IMR-90 (cell line): ENCODE measurements at places on chromosomes 4 and X. TPM values are rescaled to one million over a fixed set of nuclear protein-coding genes. Genes with fewer than 3 reads are reported as not detected.

SOWAHB gene
- not detected in 2 replicates for polyA plus RNA-seq

PCDH19 gene
- polyA plus RNA-seq, result not detected in 2 replicates

MAGEB1 gene
- not detected in 2 replicates for polyA plus RNA-seq

USP17L29 gene
- polyA plus RNA-seq, result not detected in 2 replicates

CHRDL1 gene
- 0.58 and 0.72 TPM in 2 replicates for polyA plus RNA-seq

SLBP gene
- 61.8 and 64.9 TPM in 2 replicates for polyA plus RNA-seq

MAGEA8 gene
- not detected in 2 replicates for polyA plus RNA-seq

PRDM8 gene
- 15.8 and 16.8 TPM in 2 replicates for polyA plus RNA-seq

GRCh38 chr4:72360075-72360474, 208.9 kb downstream of the ADAMTS3 start:
- H3K4me1 ChIP-seq, result no peaks in the 10 kb centered on the region
- no peak overlapping the region for H3K27ac ChIP-seq
- no peak for DNase-seq
- H3K27me3 ChIP-seq, result no peaks in the 10 kb centered on the region
- no peak overlapping the region for H3K4me3 ChIP-seq
- no peaks in the 10 kb centered on the region for H3K36me3 ChIP-seq

DNA sequence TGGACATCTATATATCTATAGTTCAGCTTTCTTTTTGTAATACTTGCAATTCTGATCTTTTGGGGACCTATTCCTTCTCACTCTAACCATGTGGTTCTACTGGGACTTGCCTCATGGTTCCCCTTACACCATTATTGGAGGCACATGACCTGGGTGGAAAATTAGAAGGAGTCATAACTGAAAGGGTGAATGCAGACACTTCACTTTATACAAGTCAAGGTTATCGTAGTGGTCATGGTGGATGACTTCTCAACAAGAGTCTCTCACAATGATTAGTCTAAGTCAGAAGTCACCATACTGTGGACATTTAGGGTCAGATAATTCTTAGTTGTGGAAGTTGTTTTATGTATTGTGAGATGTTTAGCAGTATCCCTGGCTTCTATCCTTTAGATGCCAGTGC, 10.5 kb upstream of the EIF4E start:
- H3K27me3 ChIP-seq, result no peaks in the 10 kb centered on the region
- H3K4me1 ChIP-seq, result peaks cover 2% of the 10 kb centered on the region; the same call in 1 of the 2 replicates
- DNase-seq, result no peak
- no peak overlapping the region for H3K27ac ChIP-seq
- no peak overlapping the region for H3K4me3 ChIP-seq
- H3K36me3 ChIP-seq, result no peaks in the 10 kb centered on the region

GRCh38 chrX:72304877-72305276, 837 bp downstream of the CITED1 start:
- H3K4me1 ChIP-seq, result peaks cover 4% of the 10 kb centered on the region; the same call in 1 of the 2 replicates
- peak overlapping the region; percentile 12; the same call in 1 of the 2 replicates for H3K4me3 ChIP-seq
- no peaks in the 10 kb centered on the region for H3K36me3 ChIP-seq
- H3K27ac ChIP-seq, result no peak overlapping the region

DNA sequence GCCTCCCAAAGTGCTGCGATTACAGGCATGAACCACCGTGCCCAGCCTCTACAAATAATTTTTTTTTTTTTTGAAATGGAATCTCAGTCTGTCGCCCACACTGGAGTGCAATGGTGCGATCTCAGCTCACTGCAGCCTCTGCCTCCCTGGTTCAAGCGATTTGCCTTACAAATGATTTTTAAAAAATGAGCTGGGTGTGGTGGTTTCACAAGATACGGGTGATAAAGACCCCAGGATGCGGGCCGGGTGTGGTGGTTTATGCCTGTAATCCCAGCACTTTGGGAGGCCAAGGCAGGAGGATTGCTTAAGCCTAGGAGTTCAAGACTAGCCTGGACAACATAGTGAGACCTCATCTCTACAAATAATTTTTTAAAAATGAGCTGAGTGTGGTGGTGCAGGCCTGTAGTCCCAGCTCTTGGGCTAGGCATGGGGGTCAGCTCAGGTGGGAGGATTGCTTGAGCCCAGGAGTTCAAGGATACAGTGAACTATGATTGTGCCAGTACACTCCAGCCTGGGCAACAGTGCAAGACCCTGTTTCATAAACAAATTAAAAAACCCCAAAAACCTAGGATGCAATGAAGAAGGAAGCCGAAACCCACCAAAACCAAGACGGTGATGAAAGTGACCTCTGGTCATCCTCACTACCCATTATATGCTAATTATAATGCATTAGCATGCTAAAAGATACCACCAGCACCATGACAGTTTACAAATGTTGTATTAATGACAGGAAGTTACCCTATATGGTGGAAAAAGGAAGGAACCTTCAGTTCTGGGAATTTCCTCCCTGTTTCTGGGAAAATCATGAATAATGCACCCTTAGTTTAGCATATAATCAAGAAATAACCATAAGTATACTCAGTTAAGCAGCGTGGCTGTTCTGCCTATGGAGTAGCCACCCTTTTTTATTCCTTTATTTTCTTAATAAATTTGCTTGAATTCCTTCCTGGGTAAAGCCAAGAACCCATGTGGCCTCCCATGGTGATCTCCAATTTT, 27.7 kb downstream of the PDGFRA start:
- no peaks in the 10 kb centered on the region for H3K27me3 ChIP-seq
- H3K27ac ChIP-seq, result no peak overlapping the region
- no peak overlapping the region for H3K4me3 ChIP-seq
- H3K4me1 ChIP-seq, result peaks cover 18% of the 10 kb centered on the region
- H3K36me3 ChIP-seq, result peaks cover 40% of the 10 kb centered on the region
- DNase-seq, result no peak

DNA sequence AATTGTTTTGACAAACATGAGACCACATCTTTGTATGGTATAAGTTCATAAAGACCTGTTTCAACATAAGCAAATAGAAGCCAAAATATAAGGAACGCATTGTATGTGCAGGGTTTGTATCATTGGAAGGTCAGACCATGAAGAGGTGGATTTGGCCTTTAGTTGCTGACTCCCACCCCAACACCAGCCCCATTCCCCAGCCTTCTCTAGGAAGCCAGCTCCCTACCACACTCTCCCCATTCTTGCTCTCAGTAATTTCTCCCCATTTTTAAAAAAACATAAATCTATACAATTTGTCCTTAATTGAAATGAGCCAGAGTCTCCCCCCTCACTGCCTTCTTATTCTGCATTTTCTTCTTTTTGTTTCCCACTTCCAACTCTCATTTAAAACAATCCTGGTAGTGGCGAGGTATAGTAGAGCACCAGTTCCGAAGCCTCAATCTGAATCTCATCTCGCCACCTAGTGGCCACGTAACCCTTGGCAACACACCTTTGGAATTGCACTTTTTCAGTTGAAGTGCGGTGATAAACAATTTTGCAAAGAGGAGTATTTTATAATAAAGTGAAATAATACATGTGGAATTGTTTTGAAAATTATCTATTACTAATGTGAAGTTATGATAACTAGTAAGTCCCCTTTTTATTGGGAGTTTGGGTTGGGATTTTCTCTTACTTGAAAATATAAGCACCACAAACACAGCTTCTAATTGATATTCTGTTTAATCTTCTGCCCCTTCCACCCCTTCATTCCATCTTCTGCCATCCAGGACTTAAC, 126.6 kb downstream of the ASB9 start:
- no peak overlapping the region for H3K27ac ChIP-seq
- H3K4me3 ChIP-seq, result no peak overlapping the region
- H3K4me1 ChIP-seq, result no peaks in the 10 kb centered on the region
- peaks cover 2% of the 10 kb centered on the region for H3K27me3 ChIP-seq
- no peaks in the 10 kb centered on the region for H3K36me3 ChIP-seq

GRCh38 chrX:14712096-14712495, 160.8 kb downstream of the FANCB start:
- H3K4me1 ChIP-seq, result no peaks in the 10 kb centered on the region
- DNase-seq, result no peak
- no peaks in the 10 kb centered on the region for H3K36me3 ChIP-seq
- no peaks in the 10 kb centered on the region for H3K27me3 ChIP-seq

DNA sequence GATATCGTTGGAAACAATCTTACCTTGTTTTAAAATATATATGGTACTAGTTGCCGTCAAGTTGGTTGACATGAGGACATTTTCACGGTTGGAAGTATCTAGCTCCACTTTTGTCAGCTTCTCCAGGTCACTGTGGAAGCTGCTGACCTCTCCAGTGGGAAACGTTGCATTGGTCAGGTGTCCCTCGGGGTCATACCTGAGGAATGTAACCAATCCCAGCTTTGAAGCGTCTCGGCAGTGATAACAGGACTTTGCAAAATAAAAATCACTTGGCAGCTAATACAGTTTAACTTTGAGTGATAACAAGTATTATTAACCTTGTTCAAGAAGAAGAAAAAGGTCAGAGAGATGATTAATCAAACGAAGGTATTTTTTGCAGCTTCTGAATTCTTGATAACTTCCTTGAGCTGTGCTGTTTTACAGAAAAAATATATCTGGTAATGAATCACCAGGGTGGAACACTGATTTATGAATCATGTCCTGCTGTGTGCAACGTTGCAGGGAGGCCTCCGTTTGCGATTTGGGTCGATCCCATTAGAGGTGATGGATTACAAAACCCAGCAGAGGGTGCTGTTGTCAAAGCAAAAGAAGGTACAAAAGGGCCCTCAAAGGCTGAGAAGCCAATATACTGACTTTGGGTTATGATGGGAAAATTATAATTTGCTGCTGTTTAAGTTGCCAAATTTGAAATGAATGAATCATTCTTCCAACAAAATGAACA, 60.1 kb downstream of the SH2D1A start:
- H3K27me3 ChIP-seq, result no peaks in the 10 kb centered on the region
- DNase-seq, result peak; percentile 46
- no peaks in the 10 kb centered on the region for H3K36me3 ChIP-seq

GRCh38 chr4:7775396-7775795, 164.3 kb downstream of the AFAP1 start:
- peaks cover 75% of the 10 kb centered on the region for H3K36me3 ChIP-seq
- H3K4me1 ChIP-seq, result peaks cover 13% of the 10 kb centered on the region
- H3K27me3 ChIP-seq, result no peaks in the 10 kb centered on the region
- no peak overlapping the region for H3K4me3 ChIP-seq
- no peak for DNase-seq

DNA sequence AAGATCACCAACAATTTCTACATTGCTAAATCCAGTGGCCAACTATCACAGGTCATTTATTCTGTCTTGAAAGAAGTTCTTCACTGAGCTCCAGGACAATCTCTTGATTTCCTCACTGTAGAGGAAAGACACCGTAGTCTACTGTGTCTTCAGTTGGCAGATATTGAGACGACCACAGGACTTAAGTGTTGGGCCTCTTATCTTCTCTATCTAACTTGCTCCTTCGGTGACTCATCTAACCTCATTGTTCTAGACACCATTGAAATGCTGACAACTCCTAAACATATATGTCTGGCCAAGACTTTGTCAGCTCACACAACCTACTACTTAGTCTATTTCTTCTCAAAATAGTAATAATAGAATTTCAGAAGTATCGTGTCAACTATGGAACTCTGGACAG, 425.8 kb downstream of the ARAP2 start:
- H3K36me3 ChIP-seq, result no peaks in the 10 kb centered on the region
- H3K27ac ChIP-seq, result no peak overlapping the region
- DNase-seq, result no peak
- no peak overlapping the region for H3K4me3 ChIP-seq

- no peak overlapping the region for H3K4me3 ChIP-seq
- DNase-seq, result no peak
- no peaks in the 10 kb centered on the region for H3K36me3 ChIP-seq
- no peaks in the 10 kb centered on the region for H3K4me1 ChIP-seq
- H3K27me3 ChIP-seq, result no peaks in the 10 kb centered on the region; the same call in none of the 2 replicates
Measured at GRCh38 chr4:185693548-185694215, 118.3 kb downstream of the SORBS2 start.

GRCh38 chr4:1023895-1024740, 12.7 kb downstream of the FGFRL1 start:
- peaks cover 23% of the 10 kb centered on the region for H3K36me3 ChIP-seq
- H3K4me3 ChIP-seq, result no peak overlapping the region
- H3K27me3 ChIP-seq, result no peaks in the 10 kb centered on the region
- DNase-seq, result no peak
- H3K4me1 ChIP-seq, result peaks cover 4% of the 10 kb centered on the region; the same call in 1 of the 2 replicates

DNA sequence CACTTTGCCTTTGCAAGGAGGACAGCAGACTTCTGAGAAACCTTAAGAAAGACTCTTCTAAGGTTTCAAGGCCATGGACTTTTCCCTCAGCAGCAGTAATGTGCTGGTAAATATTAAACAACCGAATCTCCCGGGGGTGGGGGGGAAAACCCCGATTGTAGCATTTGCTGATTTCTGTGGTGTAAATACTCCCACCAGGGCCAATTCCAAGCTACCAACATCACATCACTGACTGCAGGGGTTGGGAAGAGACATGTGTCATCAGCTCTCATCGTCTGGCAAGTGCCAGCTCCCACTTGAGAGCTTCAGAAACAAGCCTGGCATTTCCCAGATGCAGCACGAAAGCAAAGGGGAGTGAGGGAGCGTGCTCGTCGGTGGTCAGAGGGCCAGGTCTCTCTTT, 101.2 kb downstream of the BCOR start:
- H3K27ac ChIP-seq, result no peak overlapping the region
- H3K4me1 ChIP-seq, result no peaks in the 10 kb centered on the region
- H3K27me3 ChIP-seq, result peaks cover 3% of the 10 kb centered on the region
- peak; percentile 31 for DNase-seq

- no peaks in the 10 kb centered on the region for H3K27me3 ChIP-seq
- DNase-seq, result peak; percentile 30
- no peak overlapping the region for H3K4me3 ChIP-seq
- no peak overlapping the region for H3K27ac ChIP-seq
- peaks cover 7% of the 10 kb centered on the region for H3K36me3 ChIP-seq
Measured at GRCh38 chr4:15024386-15024785, 22.1 kb downstream of the CPEB2 start.

DNA sequence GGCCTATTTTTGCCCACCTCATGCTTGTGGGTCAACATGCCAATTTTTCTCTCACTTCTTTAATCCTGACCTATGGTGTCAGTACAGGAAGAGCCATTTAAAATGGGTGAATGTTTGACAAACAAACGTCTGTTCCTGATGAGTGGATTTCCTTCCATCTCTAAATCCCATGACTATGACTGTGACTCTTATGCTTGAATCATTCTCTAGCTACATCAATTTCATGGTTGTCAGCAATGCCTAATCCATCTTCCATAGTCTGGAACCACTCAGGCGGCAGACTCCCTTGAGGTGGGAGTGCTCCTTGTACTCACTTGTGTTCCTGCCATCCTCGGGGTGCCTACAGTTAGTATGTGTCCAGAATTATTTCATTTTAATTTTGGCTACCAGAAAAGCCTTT, 194.9 kb upstream of the RPS6KA3 start:
- H3K36me3 ChIP-seq, result no peaks in the 10 kb centered on the region
- peak; percentile 39 for DNase-seq

- no peak overlapping the region for H3K27ac ChIP-seq
- no peaks in the 10 kb centered on the region for H3K36me3 ChIP-seq
- DNase-seq, result no peak
- no peak overlapping the region for H3K4me3 ChIP-seq
- no peaks in the 10 kb centered on the region for H3K4me1 ChIP-seq
- no peaks in the 10 kb centered on the region for H3K27me3 ChIP-seq
Measured at GRCh38 chr4:71864380-71864779, 80.5 kb upstream of the GC start.

- H3K36me3 ChIP-seq, result no peaks in the 10 kb centered on the region
- H3K27me3 ChIP-seq, result no peaks in the 10 kb centered on the region
- H3K4me1 ChIP-seq, result peaks cover 5% of the 10 kb centered on the region
- H3K27ac ChIP-seq, result no peak overlapping the region
- H3K4me3 ChIP-seq, result no peak overlapping the region
Measured at GRCh38 chrX:10157543-10157942, 768 bp downstream of the CLCN4 start.
